ENCODE measurements at places on chromosomes 2 and 18.

DNA sequence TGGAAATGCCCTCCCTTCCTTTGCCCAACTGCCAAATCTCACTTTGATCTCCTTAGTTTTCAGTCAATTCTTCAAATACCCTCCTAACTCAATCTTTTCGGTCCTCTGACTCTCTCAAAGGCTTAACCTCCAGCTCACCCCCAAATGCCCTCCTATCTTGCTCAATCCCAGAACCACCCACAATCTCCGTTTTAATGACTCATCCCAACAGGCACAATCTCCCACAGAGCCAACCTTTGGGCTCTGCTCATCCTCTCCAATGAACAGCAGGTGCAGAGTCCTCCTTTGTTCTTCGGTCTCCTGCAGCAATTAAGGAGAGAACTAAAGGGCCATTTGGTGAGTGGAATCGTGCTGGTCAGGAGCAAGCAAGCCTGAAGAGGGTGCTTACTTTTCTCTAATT, 366.1 kb upstream of the CRIM1 start:
- H3K4me1 ChIP-seq = no peaks in the 10 kb centered on the region
- DNase-seq = no peak
- no peak overlapping the region for H3K4me3 ChIP-seq
- no peaks in the 10 kb centered on the region for H3K27me3 ChIP-seq
- H3K27ac ChIP-seq = no peak overlapping the region

DNA sequence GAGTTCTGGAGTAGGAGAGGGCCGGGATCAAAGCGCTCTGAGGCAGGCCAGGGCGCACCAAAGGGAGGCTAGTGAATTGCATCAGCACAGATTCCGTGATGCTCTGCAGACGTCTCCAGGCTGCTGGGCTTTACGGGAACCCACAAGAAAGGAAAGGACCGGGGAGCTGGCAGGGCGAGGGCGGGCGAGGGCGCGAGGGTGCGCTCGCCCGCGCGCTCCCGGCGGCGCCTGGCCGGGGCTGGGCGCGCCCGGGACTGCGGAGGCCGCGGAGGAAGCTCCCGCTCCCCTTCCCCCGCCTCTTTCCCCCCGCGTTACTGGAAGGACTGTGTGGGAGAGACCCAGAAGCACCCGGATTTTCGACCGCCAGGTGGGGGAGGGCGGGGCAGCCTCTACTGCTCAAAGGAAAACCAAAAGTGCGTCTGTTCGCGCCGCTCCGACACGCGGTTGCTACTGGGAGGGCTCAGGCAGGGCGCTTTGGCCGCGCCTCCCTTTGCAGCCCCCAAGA, 2.4 kb upstream of the FOSL2 start:
- peak overlapping the region; percentile 100 for H3K27ac ChIP-seq
- H3K4me1 ChIP-seq = peaks cover 6% of the 10 kb centered on the region
- H3K27me3 ChIP-seq = no peaks in the 10 kb centered on the region
- H3K4me3 ChIP-seq = peak overlapping the region; percentile 78
- DNase-seq = peak; percentile 90
- no peaks in the 10 kb centered on the region for H3K36me3 ChIP-seq

DNA sequence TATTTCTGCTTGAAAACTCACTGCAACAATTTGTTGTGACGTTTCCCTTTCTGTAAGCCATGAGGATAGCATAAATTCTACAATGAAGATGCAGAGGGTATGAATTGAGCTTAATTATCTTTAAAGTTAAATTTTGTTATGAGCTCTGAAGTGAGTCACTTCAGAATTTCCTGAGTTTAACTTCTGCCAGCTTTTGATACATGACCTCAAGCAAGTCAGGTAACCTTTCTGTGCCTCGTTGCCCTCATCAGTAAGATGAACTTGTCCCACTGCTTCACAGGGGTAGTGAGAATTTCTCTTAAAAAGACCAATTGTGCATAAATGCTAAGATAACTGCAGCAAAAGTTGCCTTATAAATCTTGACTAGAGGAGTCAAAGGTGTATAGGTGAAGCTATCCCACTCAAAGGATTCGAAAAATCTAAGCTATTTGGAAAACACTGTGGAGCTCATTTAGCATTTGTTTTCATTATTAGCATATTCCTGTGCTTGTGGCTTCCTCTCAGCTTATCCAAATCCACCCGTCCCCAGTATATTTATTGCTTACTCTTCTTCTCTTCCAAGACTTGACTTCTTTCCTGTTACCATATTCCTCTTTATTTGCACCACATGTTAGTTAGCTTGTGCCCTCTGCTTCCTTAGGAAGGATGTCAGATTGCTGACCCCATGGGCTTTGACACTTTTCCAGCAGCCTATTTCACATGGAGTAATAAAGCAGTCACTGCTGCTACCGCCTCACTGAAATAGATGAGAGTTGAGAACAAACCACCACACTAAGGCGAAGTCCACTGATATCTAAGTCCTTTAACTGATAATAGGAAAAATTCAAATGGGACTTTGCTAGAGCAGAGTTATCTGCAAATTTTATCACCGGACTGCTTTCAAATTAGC, 428.6 kb downstream of the ERBB4 start:
- H3K27ac ChIP-seq = no peak overlapping the region
- no peak overlapping the region for H3K4me3 ChIP-seq
- H3K36me3 ChIP-seq = no peaks in the 10 kb centered on the region

DNA sequence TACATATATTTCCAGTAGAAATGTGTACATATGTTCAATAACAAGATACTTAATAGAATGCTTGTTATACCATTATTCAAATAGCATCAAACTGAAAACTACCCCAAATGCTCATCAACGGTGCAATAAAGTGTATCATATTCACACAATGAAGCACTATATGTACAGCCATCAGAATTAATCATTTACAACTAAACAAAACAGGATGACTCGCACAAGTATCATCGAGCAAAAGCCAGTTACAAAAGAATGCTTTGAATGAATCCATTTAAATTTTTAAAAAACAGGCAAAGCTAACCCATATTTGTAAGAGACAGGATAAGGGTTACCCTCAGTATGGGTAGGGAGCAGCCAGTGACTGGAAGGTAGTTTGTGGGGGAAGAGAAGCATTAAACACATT, 132.8 kb upstream of the PDE1A start:
- H3K27ac ChIP-seq = no peak overlapping the region
- no peaks in the 10 kb centered on the region for H3K4me1 ChIP-seq
- DNase-seq = no peak
- no peak overlapping the region for H3K4me3 ChIP-seq

DNA sequence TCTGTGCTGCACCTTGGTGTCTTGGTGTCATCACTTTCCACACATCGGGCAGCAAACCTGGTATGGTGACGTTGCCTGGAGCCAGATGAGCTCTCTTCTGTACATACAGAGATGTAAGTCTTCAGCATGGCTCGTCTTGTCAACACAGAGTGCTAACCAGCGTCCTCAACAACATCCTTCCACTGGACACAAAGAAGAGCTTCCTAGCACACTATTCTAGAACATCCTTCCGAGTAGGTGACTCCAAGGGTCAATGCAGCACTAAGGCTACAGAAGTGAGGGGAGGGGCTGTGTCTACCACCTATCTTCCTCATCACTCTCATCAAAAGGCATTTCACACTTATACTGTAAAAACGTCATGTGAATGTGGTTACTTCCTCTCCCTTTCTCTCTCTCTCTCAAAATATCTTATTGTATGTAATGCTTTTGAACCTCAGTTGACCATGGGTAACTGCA, 108.1 kb upstream of the SLC1A4 start:
- DNase-seq = no peak
- no peak overlapping the region for H3K4me3 ChIP-seq
- no peaks in the 10 kb centered on the region for H3K27me3 ChIP-seq
- no peak overlapping the region for H3K27ac ChIP-seq

- H3K4me3 ChIP-seq = no peak overlapping the region
- H3K36me3 ChIP-seq = no peaks in the 10 kb centered on the region
- no peaks in the 10 kb centered on the region for H3K27me3 ChIP-seq
- DNase-seq = no peak
These were observed 111.6 kb downstream of the FAM210A start for GRCh38 chr18:13614641-13615288.

DNA sequence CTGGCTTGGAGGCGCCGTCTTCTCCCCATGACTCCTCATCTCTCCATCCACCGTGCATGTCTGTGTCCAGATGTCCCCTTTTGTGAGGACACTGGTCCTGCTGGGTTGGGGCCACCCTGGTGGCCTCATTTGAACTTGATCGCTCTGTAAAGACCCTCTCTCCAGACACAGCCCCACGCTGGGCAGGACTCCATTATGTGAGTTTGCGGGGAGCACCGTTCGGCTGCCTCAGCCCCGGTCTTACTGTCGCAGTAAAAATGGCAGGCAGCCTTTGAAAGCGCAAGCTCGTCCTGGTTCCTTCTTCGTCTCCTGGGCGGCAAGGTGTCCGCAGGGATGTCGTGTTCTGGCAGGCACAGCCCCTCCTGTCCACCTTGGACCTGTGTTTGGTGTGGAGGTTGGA, 17.7 kb downstream of the NFATC1 start:
- H3K36me3 ChIP-seq = no peaks in the 10 kb centered on the region
- no peak overlapping the region for H3K27ac ChIP-seq
- H3K4me1 ChIP-seq = peaks cover 2% of the 10 kb centered on the region
- H3K4me3 ChIP-seq = no peak overlapping the region
- no peak for DNase-seq
- no peaks in the 10 kb centered on the region for H3K27me3 ChIP-seq
